ENCODE measurements at places on chromosomes 4 and X.

DNA sequence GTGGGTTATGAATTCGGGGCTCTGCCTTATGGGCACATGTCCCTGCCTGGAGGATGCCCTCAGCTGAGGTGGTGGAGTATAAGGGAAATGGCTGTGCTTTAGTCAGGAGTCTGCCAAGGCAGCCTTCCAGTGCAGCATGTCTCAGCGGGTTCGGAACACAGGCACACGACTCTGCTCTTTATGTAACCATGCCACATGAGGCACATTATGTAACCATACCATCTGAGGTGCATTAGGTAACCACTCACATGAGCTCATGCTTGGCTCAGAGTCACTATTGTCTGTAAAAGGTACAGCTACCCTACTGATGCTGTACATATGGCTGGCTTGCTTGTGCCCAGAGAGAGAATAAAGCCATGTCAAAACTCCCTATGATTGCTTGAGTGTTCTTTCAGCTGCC lies 723.6 kb downstream of the TRAM1L1 start:
- DNase-seq = no peak

GRCh38 chrX:43456063-43456462 lies 200.0 kb upstream of the MAOA start:
- no peak for DNase-seq

DNA sequence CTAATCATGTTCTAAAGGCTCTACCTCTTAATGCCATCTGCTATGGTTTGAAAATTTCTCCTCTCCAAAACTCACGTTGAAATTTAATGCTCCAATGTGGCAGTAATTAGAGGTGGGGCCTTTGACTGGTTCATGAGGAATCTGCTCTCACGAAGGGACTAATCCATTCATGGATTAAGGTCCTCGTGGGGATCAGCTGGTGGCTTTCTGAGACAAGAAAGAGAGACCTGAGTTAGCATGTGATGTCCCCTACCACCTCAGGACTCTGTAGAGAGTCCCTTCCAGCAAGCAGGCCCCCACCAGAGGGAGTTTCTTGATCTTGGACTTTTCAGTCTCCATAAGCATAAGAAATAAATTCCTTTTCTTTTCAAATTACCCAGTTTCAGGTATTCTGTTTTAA lies 65.3 kb downstream of the WDFY3 start:
- DNase-seq = no peak

GRCh38 chrX:123698979-123699520 lies 33.8 kb downstream of the THOC2 start:
- no peak for DNase-seq

GRCh38 chrX:153387987-153388721 lies 13.0 kb downstream of the PNMA6E start:
- no peak for DNase-seq

DNA sequence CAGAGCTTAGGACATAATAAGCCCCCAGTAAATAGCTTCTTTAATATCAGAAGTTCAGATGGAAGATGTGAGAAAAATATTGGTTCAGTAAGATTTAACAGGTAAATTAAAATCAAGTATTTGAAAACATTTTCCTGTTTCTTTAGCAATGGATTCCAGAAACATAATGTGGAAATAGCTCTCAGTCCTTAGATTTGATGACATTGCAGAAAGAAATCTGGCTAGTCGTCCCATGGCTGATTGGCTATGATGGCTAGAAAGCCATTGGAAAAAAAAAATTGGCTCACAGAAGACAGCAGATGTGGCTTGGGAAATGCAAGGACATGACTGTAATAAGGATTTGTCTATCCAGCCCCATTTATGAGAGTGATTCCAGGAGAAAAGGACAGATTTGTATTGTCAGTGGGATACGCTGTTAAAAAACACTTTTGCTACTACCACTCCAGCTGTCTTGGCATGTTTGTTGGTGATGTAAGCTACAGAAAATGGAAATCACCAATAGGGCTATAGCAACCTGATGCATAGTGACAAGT lies 78.3 kb downstream of the AR start:
- DNase-seq = no peak

- DNase-seq = no peak
Measured at GRCh38 chr4:1333256-1333655, 13.8 kb upstream of the UVSSA start.

DNA sequence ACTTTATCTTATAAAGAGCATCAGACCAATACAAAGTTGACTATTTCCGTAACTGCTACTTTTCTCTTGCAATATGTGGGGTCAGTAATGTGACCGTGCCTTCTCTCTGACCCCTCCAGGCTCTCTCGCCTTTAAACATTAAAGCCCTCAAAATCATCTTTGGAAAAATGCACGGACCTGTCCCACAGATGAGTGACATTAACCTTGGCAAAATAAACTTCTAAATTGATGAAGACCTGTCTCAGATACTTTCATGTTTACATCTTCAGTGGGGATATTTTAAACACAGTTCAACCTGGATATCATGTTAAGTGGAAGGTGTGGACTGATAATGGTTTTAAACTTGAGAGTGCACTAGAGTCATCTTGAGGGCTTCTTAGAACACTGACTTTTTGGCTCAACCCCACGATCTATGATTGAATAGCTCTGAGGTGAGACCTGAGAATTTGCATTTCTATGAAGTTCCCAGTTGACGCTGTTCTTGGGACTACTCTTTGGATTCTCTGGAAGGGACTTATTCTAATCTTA lies 26.7 kb upstream of the CXCL3 start:
- DNase-seq = no peak

DNA sequence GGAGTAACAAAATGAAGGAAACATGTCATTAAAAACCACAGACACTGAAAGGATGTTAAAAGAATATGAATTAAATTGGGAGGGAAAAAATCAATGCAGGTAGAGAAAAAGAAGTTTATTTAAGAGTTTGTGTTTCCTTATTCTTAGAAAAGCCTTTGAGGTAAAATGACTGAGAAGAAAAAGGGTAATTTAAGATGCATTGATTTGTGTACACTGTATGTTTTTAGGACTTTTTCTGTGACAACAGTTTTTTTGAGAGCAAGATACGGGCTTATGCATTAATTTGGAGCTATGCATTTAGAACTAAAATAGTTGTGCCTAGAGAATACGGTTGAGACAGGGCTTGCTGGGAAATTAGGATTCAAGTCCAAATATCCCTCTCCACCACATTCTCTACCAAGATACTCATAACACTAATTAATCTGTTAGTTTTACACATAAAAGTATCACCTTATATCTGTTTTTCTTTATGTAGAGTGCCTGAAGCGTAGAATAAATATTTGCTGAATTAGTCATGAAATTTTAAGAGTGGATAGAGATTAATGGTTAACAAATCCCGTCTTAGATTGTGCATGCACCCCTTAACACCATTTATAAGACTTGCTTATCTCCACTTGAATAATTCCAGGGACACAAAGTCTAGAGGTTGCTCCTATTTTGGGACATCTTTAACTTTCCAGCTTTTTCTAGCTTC lies 232.5 kb downstream of the PCDH7 start:
- DNase-seq = no peak

GRCh38 chrX:5733501-5733900 lies 495.2 kb downstream of the NLGN4X start:
- DNase-seq = no peak

GRCh38 chr4:84681486-84682274 lies 98.8 kb downstream of the CDS1 start:
- DNase-seq = no peak

DNA sequence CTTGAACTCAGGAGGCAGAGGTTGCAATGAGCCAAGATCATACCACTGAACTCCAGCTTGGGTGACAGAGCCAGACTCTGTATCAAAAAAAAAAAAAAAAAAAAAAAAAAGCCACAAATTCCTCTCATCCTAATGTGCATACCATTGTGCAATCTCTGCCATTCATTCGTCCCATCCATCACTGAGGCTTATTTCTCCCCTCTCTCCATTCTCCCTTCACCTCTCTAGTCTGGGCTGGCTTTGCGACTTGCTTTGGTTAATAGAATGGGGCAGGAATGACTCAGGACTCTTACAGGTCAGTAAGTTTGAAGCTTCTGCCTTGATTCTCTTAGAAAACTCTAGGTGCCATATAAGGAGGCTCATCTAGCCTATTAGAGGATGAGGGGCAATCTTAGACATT lies 60.3 kb upstream of the DDX3X start:
- DNase-seq = no peak
